ENCODE measurements at places on chromosomes 5 and 9.
A peak's percentile ranks its signal among the peaks of the same experiment; 100 is the strongest.

- DNase-seq, result no peak
Observed at GRCh38 chr5:153654504-153655200, 164.2 kb downstream of the GRIA1 start.

DNA sequence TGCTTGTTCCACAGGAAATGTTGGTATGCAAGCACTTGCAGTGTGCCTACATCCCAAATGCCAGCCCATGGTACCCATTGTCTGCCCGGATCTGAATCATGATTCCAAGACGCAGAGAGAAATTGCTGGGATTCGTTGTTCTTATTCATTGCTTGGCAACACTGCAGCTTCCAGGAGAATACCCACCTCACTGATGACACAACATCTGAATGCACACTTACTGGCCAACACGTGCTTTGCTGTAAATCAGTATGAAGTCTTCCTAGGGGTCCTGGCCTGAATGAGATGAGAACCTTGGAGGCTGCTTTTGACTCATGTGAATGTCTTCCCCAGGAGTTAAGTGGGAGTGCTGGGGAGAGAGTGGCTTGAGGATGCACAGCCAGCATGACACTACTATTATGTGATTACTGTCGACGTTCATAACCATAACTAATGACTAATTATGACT is 11.6 kb downstream of the SRD5A1 start:
- no peak for DNase-seq

- no peak for DNase-seq
Observed at GRCh38 chr9:73116031-73116430, 35.6 kb upstream of the ANXA1 start.

- DNase-seq, result no peak
Observed at GRCh38 chr5:112239996-112240395, 179.1 kb downstream of the EPB41L4A start.

GRCh38 chr5:41789434-41789833 is 80.8 kb downstream of the OXCT1 start:
- no peak for DNase-seq

DNA sequence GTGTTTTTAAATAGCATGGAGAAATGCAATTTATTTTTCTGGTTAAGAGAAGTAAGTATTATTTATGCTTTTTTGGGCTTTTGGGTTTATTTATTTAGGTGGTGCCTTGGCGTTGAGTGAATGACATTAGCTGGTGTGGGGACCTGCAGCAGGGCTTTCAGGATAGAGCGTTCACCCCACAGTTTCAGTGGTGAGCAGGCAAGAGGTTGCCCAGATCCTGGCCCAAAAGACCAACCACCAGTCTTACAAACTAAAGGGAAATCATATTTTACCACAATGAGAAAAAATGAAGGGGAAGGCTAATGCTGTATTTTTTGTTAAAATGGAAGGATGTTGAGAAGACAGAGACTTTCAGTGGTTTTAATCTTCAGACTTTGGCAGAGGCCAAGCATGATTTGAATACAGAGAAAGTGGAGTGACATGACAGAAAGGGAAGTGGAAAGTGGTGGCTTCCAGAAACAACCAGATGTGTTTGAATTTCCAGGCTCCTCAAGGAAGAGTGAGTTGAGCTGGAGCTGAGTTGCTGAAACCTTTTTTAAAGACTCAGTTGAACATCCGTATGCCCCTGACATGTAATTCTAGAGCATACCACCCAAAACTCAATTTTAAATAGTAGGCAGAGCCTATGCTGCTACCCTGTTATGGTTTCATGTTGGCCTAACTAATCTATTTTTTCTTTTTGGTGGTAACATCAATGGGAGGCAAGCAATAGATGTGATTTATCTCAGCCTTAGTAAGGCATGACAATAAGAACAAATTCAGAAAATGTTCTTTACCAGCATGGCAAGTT is 94.8 kb downstream of the AOPEP start:
- no peak for DNase-seq

DNA sequence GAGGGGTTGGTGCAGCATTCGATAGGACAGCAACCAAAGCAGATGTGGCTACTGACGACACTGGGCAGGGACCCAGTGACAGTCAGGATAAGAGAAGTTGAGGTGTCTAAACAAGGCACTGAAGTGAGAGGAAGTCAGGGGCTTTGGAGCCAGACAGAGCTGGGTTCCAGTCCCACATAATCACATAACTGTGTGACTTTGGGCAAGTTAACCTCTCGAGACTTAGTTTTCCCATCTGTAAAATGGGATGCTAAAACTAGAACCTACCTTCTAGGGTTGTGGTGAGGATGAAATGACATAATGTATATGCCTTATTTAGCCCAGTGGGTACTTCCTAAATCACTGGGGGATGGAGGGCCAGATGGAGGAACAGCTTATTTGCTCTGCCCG is 3.1 kb downstream of the ANGPTL2 start:
- no peak for DNase-seq

DNA sequence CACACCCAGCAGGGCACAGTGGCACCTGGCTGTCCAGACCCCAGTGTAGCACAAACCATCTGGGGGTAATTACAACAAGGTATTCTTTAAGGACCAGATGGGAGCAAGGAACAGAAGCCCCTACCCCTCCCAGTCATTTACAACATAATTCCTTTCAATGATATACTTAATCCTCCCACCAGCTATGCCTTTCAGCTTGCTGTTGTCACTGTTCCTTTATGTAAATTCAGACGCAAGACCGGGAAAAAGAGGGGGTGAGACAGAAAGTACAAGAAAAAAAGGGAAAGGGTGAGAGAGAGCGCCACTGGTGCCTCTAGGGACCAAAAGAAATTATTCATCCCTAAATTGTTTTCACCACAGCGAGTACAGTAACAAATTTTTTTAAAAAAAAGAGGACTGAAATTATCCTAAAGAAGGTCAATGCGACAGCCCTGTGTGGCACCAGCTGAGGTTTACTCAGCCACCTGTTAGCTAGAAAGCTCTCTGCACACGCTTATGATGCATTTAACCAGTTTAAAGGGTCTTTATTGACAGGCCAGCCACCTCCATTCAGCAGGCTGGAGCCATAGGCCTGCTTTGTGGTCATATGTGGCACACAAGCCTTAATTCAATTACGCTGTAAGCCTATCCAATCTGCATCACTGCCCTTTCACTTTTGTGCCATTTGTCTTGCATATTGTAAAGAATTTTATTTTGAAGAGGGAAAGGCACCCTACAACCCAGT is 210.2 kb upstream of the ISL1 start:
- DNase-seq, result no peak

- DNase-seq, result no peak
Observed at GRCh38 chr5:88665750-88666215, 217.2 kb downstream of the MEF2C start.

- peak; percentile 99 for DNase-seq
Observed at GRCh38 chr9:136885950-136886578, at the start of gene TRAF2. TSS of gene TRAF2 (plus strand) at chr9:136886516. CDS start at chr9:136898741, 12,225 bp downstream.

DNA sequence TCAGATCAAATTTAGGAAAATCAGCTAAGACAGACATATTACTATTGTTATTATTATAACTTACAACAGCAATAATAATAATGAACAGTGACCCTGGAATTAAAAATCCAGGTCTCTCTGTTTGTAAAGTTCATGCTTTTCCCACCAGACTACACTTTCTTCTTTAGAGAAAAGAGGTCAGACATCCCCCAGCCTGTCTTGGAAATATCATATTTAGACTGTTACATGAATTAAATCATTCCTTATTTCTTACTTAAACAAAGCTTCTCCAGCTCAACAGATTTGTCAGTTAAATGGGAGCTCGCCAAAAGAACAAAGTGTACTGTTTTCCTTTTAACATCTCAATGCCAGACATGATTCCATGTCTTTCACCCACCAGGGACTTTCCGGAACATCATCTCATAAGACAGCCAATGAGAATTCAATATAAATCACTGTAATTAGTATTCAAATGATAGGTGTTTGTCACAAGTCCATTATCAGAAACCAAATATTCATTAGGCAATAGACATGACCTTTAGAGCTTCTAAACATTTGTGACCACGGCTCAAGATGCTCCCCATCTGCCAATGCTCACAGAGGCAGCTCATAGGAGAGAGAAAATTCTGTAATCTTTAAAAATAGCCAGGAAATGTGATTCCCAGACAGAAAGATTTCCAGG is 351.9 kb downstream of the ENC1 start:
- no peak for DNase-seq

DNA sequence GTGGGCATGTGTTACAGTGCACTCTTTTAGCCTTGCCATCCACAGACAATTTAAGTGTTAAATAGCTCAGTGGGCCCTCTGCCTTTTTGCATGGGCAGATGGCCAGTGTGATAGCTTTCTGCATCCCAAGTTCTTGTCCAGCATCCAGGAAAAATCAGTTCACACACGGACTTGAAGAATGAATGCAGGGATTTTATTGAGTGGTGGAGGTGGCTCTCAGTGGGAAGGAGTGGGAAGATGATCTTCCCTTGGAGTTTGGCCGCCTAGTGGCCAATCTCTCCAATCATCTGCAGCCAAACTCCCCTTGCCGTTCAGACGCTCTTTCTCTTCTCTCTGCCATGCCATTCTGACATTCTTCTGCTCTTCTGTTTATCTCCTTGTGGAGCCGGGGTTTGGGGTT is 322.4 kb upstream of the GRAMD2B start:
- no peak for DNase-seq

DNA sequence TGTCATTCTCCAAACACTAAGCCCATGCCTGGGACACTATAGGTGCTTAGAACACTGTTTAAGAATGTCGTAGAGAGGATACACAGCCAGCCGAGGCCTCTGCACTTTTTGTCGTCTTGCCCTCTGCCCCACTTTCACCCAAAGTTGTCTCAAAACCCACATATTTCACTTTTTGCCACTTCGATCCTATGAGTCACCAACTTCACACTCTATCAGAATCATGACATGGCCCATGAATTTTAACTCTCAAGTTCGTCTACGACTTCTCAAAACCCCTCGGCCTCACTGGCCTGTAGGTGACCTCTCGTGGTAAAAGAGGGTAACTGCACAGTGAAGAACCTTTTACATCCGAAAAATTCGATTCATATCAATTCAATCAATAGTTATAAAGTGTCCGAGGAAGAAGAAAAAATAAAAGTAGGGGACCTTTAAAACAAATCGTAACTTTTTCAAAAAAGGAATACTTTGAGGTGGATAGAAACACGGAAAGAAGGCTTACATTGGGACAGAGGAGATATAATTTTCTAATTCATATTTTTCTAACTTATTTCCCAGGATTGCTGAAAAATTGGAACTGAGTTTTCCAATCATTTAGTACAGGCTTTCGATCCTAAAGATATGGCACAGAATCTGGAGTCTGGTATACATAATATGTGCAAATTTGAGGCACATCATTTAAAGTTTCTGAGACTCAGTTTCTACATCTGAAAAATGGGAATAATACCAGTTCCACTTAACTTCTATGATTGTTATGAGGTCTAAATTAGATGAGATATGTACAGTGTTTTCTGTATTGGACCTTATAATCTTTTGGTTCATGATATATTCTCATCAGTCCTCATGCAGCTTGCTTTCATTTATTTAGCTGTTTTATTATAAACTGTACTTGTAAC is 122.6 kb downstream of the APBA1 start:
- DNase-seq, result no peak

- DNase-seq, result no peak
Observed at GRCh38 chr9:79377339-79377855, 194.4 kb upstream of the TLE4 start.

DNA sequence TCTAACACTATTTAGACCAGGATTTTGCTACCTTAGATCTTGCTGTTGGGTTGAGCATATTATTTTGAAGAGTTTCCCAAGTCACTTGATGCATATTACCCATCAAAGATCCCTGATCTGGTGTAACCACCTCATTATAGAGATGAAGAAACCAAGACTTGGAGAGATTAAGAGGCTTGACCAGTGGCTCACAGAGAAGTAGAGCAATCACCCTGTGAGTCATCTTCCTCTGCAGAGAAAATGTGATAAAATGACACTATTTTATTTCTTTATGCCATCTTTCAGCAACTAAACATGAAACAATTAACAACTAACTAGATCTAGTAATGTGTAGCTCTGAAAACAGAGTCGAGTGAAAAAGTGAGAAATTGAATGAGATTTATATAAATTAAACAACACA is 76.1 kb downstream of the KIF4B start:
- DNase-seq, result no peak

DNA sequence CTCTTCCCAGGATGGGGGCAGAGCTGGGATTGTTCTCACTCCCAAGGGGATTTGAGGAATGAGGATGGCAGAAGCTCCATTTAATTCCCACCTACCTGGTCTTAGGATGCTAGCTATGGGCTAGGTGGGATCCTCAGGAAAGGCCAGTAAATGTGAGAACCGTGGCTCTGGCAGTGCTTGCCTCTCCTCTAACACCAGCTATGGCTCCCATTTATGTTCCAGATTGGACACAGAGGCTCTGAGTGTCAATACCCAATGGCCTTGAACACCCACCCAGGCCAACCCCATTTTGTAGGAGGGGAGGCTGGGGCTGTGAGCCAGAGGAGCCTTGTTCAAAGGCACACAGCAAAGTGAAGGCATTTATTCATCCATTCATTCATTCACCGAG is 10.2 kb upstream of the DAB2IP start:
- no peak for DNase-seq

GRCh38 chr5:103690676-103691075 is 128.1 kb upstream of the NUDT12 start:
- no peak for DNase-seq

DNA sequence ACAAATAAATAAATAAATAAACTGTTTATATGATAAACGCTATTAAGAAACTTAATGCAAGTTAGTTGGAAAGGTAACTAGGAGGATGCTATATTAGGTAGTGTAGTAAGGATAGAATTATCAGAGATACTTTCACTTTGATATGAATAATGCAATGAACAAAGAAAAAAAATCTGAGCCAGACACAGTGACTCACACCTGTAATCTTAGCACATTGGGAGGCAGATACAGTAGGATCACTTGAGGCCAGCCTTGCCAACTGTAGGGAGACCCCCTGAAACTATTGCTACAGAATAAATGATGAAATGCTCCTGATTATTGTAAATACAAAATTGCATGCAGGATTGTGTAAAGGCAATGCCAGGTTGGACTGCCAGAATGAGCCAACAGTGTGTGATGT is 109.2 kb downstream of the ANXA2R start:
- no peak for DNase-seq

GRCh38 chr5:173941758-173942401 is 47.1 kb upstream of the C5orf47 start:
- no peak for DNase-seq

DNA sequence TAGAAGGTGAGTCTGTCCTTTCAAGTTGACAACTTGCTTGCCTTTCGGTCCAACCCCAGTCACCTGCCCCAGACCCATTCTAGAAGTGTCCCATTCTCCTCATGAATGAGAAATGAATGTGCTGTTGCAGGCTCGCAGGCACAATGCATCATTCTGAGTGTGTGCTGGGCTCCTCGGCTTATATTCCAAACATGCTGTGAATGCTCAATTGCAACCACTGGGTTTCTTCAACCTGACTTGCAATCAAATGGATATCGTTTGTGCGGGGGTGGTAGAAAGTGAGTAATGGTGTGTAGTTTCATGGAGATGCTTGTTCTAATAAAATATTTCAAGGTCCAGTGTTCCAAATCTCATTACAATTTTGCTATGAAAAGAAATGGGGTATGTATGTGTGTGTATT is 256.6 kb upstream of the IL12B start:
- no peak for DNase-seq

- no peak for DNase-seq
Observed at GRCh38 chr9:113948891-113949570, 72.9 kb downstream of the ZNF618 start.

Data from liver (tissue), 10 donors.